Cerebellum (tissue), 4 donors: ENCODE measurements at places on chromosomes 4 and X. TPM values are rescaled to one million over a fixed set of nuclear protein-coding genes. Genes with fewer than 3 reads are reported as not detected.

DNA sequence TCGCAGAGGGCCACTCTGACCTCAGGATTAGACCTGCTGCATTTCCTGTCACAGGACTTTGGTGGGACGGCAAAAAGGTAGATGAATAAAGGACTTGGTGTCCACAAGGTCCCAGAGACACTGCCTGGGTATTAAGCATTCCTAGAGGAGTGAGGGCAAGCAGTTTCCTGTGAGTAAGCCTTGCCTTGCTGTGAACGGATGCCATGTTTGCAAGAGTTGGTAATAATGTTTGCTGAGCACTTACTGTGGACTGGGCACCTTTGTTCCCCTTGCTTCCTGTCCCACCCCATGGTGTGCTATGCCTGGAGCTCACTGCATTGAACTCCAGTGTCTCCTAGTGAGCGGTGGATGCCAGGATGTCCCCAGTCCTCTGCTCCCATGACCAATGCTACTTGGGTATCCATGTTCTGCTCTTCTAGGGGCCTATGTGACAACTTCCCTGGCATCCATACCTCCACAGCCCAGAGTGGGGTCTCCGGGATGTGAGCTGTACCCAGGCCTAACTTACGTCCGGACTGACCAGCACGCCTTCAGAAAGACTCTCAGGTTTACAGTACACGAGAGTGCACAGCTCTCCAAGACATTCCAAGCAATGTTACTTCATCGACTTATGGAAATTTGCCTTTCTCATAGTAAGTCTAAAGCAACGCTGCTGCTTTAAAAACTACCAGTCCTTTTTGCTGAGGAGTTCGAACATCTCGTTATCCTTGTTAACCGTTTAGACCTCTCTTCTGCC is 95.5 kb upstream of the MSX1 start:
- no peak for DNase-seq

DNA sequence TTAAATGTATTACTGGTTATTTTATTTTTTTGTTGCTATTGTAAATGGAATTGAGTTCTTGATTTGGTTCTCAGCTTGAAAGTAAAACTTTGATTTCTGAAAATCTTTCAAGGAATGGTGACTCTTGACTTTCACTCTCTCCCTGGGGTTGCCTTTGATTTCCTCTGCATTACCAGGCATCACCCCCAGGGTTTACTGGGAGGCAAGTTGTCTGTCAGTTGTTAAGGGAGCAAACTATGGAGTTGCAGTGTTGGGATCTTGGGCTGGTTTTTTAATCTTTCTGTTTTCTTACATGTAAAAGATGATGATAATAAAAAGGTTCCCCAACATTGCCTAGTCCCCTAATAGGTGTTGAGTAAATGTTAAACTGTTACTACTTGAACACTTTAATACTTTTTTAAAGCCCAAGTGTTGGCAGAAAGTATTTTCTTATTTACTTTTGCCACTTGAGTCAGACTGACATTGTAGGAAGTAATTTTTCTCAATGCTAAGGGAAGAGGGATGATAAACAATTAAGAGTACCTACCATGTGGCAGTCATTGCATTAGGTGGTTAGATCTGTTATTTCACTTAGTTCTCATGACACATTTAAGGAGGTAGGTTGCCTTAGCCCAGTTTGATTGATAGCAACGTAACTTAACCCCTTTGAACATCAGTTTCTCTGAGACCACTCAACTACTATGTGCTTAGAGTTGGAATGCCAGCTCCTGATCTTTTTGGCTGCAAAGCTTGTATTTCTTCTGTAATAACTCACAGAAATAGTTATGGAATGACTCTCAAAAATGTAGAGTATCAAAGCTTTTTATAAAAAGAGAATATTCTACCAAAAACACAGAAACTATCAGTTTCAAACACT is 67.1 kb downstream of the DCLK2 start:
- no peak for DNase-seq

DNA sequence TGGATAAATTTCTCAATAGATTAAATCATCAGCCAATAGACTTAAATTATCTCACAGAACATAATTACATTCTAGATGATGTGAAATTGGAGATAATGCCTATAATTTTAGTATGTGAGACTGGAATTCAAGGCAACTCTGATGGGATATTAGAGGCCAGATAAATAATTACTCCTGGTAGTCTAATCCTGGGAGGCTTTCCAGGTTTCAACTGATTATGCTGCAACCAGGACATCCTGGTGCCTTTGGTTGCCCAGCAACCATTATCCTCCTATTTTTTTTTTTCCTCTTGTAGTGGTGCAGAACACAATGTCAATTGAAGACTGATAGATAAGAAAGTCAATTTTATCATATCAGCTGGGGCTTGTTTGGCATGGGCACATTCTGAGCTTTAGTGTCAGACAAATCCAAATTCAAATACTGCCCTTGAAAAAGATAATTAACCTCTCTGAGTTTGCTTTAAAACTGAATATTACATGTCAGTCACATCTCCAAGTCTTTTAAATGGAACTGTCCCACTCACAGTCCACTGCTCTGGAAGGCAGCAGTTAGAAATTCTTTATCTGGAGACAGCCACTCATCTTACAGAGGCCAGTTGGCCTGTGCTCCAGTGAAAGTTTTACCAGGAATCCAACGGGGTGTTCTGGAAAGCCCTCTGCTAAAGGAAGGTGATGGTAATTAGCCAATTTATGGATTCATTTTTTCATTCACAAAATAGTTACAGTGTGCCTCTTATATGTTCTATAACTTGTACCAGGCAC is 95.3 kb upstream of the GUCY1A1 start:
- DNase-seq = no peak

GRCh38 chrX:15150586-15150985 is 119.3 kb downstream of the ASB9 start:
- no peak for DNase-seq

DNA sequence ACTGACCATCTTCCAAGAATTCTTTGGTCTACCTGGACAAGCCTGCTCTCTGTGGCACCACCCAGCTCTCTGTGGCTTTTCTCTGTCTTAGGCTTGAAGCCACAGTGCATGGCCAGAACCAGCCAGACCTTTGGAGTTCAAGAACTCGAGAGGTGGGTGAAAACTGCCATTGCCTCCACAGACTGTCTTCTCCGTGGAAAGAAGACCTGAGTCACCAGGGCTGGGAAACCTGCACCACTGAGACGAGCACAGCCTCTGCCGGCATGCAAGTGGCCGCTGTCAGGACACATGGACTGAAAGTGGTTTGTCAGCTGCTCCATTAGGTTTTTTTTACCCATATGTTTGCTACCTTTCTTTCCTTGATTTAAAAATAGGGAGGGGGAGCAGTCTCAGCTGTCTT is 74.5 kb downstream of the MGST2 start:
- DNase-seq = peak; percentile 64

GRCh38 chrX:66255359-66255967 is 91.4 kb downstream of the HEPH start:
- no peak for DNase-seq

GRCh38 chr4:8377103-8378075 is 63.1 kb downstream of the ACOX3 start:
- no peak for DNase-seq

- DNase-seq = no peak
Measured at GRCh38 chr4:114217150-114217817, 237.8 kb upstream of the ARSJ start.

The GAB1 gene
- total RNA-seq = 65.7 TPM

The MFAP3L gene
- total RNA-seq = 12.6 TPM
